ENCODE measurements at places on chromosomes 16 and 17.

GRCh38 chr17:56917559-56918296 lies 3.9 kb upstream of the TRIM25 start:
- DNase-seq = no peak

- peak; percentile 69 for DNase-seq
Measured at GRCh38 chr17:64320613-64321553, 57.8 kb upstream of the TEX2 start.

GRCh38 chr16:70432356-70432722 lies 6.6 kb downstream of the ST3GAL2 start:
- peak; percentile 53 for DNase-seq

- DNase-seq = no peak
Measured at GRCh38 chr16:58393138-58393504, 850 bp downstream of the GINS3 start.

- DNase-seq = no peak
Measured at GRCh38 chr17:32875230-32875917, 1.6 kb downstream of the MYO1D start.

DNA sequence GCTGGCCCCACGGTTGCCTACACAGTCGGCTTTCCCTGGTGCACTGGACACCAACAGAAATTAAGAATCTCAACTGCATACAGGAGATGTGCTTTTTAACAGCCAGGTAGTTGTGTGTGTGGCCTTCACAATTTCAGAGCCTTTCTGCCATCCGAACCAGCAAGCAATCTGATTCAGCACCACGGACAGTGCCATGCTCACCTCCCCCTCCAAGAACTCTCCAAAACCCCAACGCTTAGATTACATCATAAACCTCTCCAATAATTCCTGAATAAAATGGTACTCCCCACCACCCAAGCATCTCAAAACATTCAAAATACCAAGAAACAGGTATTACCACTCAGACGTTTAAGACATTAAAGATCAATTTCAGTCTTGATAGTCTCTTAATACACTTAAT lies 31.8 kb downstream of the USP7 start:
- DNase-seq = peak; percentile 72

DNA sequence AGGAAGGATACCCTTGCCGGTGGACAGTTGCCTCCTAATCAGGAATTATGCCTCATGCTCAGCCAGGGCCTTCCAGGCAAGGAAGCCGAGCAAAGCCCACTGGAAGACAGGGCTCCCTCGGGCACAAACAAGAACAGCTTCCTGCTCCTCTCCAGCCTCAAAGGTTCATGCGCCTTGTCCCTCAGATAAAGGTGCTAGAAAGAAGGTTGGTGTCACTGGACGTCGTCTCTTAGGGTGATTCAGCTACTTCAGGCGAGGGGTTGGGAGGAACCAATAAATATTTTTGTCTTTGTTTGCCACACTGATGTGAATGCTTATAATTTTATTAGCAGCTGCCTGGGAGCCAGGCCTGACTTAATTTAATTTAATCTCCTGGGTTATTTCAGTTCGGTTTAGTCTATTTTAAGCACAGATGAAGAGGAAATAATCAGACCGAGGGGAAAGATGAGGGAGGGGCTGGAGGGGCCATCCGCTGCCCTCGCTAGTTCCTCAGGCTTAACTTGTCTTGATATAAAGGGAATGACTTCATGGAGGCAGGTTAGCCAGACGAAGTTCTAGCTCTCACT lies 171.8 kb upstream of the CACNG5 start:
- no peak for DNase-seq

- no peak for DNase-seq
Measured at GRCh38 chr17:32259586-32259985, 6.0 kb upstream of the RHBDL3 start.

- no peak for DNase-seq
Measured at GRCh38 chr16:23423496-23424049, 29.4 kb downstream of the COG7 start.

- DNase-seq = peak; percentile 22
Measured at GRCh38 chr16:25707982-25708583, 16.3 kb downstream of the HS3ST4 start.

Measured in common myeloid progenitor, CD34-positive (primary cell).